Suppressor macrophage (primary cell): ENCODE measurements at places on chromosomes 12 and 14.

DNA sequence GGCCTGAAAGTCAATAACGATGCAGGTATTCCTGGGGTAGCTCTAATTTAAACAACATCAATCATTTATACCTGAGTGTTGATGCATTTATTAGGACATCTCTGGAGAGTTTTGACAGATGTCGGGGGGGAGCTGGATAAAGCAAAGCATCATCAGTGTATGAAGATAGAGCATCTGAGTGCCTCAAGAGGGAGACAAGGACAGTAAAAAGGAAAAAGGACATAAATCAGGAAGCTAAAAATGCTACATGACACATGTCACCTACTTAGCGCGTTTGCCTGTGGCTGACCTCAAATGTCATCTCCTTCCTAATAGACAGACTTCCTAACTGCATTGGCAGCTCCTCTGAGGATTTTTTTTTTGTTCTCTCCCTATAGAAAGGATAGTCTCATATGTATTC lies 259.5 kb upstream of the PKP2 start:
- no peak for DNase-seq

DNA sequence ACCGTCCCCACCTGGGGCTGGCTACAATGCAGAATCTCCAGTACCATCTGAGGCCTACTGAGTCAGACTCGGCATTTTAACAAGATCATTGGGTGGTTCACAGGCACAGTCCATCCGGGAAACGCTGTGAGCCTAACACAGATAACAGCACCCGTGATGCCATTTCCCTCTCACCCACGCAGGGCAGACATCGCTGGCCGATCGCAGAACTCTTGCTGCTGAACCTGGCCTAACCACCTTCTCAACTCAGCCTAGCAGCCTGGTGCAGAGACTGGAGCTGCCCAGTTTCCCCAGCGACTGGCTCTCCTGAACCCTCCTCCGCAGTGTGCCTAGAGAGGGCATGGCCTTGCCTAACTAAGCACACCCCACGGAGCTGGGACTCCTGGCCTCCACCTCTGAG lies 83.3 kb downstream of the NCOR2 start:
- DNase-seq, result no peak

- DNase-seq, result no peak
These were observed 103.3 kb downstream of the C12orf75 start for GRCh38 chr12:105433804-105434203.

- DNase-seq, result no peak
These were observed 5.8 kb downstream of the CACNB3 start for GRCh38 chr12:48824112-48824511.

- no peak for DNase-seq
These were observed 117.5 kb upstream of the EVL start for GRCh38 chr14:99947695-99948094.

GRCh38 chr12:132329036-132329719 lies at the start of gene GALNT9:
TSS of gene GALNT9 (minus strand) at chr12:132329589. CDS start at chr12:132329203, 386 bp downstream.
- DNase-seq, result peak; percentile 13

GRCh38 chr14:101007004-101007614 lies 103.6 kb upstream of the RTL1 start:
- no peak for DNase-seq

DNA sequence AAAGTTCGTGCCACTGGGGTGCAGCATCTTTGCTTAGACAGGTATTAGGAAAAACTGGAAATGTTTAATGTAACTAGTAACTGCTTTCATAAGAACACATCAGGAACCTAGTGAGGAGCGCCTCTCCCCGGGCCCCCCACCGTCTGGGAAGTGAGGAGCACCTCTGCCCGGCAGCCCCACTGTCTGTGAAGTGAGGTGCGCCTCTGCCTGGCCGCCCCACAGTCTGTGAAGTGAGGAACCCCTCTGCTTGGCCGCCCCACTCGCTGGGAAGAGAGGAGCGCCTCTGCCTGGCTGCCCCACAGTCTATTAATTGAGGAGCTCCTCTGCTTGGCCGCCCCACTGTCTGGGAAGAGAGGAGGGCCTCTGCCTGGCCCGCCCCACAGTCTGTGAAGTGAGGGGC lies 224.7 kb downstream of the ITPR2 start:
- DNase-seq, result no peak
